Stimulated activated CD4-positive, alpha-beta T cell treated with anti-CD3 and anti-CD28 coated beads, Interleukin-2, amount 100 ng/mL, for 48 hours (primary cell): ENCODE measurements at places on chromosomes 6 and 20.

- DNase-seq: no peak
Observed at GRCh38 chr6:30060606-30061091, 416 bp upstream of the POLR1H start.

- DNase-seq: no peak
Observed at GRCh38 chr6:120384671-120385070, 949.6 kb downstream of the TBC1D32 start.

- no peak for DNase-seq
Observed at GRCh38 chr20:62539198-62540045, 63.6 kb upstream of the GATA5 start.

GRCh38 chr6:17096652-17097051 lies 5.2 kb upstream of the STMND1 start:
- DNase-seq: no peak

DNA sequence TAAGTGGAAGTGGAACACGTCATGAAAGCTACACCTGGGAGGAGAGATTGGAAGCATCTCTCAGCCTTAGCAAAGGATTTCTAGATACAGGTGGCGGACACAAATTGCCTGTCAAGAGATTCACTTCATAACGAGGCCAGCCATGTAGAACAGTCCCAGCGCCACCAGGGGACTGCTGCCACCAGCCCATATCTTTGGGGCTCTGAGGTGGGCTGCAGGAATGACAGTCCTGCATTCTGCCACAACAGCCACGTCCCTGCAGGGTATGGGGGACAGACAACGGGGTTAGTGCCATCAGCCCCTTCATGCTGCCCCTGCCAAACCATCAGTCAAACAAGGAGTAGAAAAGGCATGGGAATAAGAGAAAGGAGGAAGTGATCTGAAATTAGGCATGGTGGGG lies 81.2 kb upstream of the SASH1 start:
- no peak for DNase-seq

- no peak for DNase-seq
Observed at GRCh38 chr6:51960419-51960818, 127.0 kb downstream of the PKHD1 start.

DNA sequence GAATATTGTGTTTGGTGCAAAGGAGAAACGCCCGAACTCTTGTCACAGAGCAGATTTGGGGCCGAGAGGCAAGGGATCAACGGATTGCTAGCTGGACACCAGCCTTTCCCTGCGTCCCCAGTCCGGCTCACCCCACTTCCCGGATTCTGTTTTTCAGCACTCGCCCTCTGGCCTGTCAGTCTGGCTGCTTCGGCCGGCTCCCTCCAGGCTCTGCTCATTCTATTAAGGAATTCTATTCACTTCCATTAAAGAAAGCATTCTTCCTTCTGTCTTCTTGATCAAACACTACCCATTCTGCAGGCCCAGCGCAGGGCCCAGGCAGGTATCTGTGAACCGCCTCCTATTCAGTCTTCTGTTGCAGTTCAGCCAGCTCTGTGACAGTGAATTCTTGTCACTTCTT lies 91.7 kb downstream of the RNF182 start:
- no peak for DNase-seq

GRCh38 chr20:7199861-7200260 lies 432.4 kb downstream of the BMP2 start:
- no peak for DNase-seq

GRCh38 chr6:52984247-52984646 lies 10.8 kb downstream of the GSTA4 start:
- no peak for DNase-seq

GRCh38 chr6:150632785-150633485 lies 33.2 kb downstream of the PLEKHG1 start:
- DNase-seq: no peak

- peak; percentile 52 for DNase-seq
Observed at GRCh38 chr6:46170357-46171289, at the start of gene ENPP5. Gene ENPP5 (minus strand): TSS chr6:46170980. CDS start chr6:46168262, 2,718 bp downstream.

DNA sequence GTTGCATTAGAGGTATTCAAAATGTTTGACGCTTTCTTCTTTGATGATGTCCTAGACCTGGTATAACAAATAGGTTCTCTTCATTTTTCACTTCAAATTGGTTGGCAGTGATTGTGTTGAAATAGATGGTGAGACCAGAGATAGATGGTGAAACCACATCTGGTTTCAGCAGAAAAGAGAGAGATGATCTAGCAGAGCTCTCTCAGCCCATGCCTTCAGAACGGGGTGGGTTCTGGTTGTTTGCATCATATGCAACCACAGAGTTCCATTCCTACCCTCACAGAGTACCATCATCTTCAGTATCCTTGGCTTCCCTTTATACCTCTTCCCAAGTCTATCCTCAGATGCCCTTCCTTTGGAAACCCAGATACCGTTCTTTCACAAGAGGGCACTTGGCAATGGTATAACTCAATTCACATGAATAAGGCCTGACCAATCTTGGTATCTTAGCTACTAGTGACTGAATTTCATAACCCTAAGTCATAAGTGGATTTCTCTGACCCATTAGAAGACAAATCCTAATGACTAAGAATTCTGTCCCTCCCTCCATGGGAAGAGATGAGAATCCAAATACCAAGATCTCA lies 93.7 kb downstream of the UBE3D start:
- no peak for DNase-seq

DNA sequence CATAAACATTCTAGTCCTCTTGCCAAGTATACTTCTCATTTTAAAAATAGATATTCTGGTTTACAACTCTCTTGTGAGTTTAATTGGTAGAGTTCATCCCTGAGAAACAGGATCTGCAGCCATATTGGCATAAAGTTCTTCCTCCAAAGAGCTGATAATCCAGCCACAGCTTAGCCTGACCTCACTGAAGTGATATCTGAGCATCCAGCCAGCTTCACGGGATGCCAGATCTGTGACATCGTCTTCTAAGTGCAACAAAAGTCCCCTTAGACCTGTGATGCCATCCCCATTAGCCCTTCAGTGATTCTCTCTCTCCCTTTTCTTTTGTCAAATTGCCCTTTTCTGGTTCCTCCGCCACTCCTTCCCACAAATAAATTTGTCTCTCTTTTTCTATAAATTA lies 180.6 kb upstream of the STXBP5 start:
- no peak for DNase-seq

DNA sequence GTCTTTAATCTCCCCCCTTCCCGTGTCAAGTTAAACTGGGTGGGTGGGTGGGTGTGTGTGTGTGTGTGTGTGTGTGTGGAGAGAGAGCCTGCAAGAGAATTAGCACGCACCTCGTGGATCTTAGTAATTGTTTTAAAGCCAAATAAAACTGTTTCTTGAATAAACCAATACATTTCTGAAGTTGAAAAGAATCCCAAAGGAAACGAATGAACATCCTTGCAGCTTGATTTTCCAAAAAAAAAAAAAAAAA lies 381 bp upstream of the BICRAL start:
- no peak for DNase-seq

GRCh38 chr6:117396228-117396627 lies 29.5 kb downstream of the ROS1 start:
- no peak for DNase-seq

GRCh38 chr20:62824476-62825332 lies 7.9 kb downstream of the COL9A3 start:
- peak; percentile 42 for DNase-seq

DNA sequence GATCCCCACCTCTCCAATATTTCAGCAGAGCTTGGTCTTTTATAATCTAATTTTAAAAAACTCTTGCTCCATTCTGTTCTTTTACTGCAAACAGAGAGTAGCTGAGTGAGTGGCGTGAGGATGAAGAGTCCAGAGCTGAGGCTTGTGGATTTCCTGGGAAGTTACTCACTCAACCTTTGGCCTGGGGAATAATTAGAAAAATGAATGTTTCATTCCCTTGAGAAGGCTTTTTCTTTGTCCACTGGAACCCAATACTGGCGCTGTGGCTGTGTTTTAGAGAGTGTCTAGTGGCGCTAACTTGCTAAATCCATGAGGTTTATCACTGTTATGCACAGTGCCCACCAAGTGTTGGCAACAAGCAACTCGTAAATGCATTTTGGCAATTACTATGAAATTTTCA lies 251.5 kb downstream of the HIVEP2 start:
- DNase-seq: no peak

- no peak for DNase-seq
Observed at GRCh38 chr6:139944131-139944530, 569.7 kb upstream of the CITED2 start.

- no peak for DNase-seq
Observed at GRCh38 chr6:133047065-133047665, 194.0 kb upstream of the EYA4 start.

DNA sequence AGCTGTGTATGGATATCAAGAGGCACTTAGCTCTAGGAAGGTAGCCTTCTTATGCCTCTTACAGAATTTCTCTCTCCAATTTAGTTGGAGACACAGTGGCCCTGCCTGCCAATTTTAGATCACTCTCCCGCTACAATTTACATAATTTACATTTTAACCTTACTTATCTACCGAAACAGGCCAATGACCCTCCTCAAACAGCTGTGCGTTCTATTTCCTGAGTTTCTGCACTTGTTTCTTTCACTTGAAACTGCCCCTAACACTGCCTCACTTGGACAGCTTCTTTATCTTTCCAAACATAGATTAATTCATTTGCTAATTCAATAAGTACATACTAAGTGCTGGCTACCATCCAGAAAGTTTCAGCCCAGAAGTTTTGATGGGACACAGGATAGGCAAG lies 52.9 kb upstream of the HDDC2 start:
- DNase-seq: no peak

DNA sequence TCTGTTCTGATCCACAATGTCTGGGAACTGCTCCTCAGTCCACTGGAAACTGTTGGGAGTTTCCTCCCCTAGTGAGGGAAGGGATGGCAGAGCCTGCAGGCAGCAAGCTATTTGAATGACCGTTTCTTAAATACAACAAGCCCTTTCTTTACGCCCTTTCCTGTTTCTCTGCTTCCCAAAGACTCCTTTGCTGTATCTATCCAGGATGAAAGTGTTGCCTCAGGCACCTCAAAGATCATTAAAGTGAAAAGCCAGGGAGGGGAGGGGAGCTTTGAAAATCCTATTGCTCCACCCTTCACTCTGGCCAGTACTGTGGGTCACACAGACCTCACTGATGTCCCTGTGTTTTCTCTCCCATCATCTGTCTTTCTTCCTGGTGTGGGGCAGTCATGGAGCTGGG lies 213.1 kb downstream of the RNF144B start:
- DNase-seq: no peak

- DNase-seq: no peak
Observed at GRCh38 chr20:51427651-51428291, 114.7 kb downstream of the NFATC2 start.

- no peak for DNase-seq
Observed at GRCh38 chr6:56749632-56750151, 107.0 kb upstream of the DST start.

GRCh38 chr20:57480444-57481160 lies 44.3 kb downstream of the CTCFL start:
- no peak for DNase-seq

- DNase-seq: no peak
Observed at GRCh38 chr6:142803032-142803431, 141.9 kb downstream of the HIVEP2 start.

DNA sequence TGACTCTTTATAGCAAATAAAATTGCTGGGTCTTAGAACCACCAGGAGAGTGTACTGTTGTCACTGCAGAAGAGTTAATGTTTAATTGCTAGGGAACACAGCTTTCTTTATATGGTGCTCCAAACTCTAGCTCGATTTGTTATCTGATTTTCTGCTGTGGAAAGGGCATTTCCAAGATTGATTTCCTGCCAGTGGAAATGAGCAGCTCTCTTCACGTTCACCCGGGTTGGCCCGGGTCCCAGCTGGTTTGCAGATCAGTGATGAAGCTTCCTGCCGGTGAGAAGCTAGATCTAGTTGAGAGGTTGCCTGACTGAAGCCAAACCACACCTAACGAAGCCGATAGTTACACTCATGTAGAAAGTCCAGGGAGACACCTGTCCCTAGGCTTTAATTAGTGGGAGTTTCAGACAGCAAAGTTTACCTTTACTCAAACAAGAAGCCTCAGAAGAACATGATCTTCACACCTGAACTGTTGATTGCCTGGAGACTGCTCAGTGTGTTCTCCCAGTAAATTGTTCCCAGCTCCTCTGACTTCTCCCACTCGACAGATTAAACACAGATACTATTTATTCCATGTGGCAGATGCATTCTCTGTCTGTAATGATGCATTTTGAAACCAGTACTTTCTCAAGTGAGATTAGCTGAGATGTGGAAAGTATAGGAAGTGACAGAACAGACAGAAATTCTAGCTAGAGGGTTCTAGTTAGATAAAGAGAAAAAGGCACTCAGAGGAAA lies 27.8 kb downstream of the PAQR8 start:
- DNase-seq: no peak

- no peak for DNase-seq
Observed at GRCh38 chr20:46074006-46074405, 15.8 kb downstream of the NCOA5 start.

DNA sequence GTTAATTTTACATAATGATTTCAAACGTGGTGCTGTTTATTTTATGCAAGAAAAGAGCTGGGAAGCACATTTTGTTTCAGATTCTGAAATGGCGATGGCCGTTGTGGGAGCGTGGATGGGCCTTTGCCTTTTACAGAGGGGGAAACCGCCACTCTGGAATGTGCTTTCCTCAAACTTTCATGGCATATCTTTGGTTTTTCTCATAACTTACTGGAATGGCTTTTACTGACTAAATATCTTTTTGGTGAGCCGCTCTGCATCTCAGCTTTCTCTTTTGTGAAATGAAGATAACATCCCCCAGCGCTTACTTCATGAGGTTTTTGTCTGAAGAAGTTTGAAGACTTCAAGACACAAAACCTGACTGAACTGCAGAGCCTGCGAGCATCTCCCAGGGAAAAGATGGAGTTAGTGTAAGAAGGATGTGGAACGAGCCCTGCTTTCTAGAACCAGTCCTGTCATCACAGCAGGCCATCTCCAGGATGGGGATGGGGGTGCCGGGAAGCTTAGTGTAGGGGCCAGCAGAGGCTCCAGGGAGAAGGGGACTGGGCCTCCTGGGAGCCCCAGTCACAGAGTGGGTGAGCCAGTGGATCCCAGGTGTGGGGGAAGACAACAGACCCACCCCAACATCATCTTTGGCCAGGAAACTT lies 61.8 kb upstream of the TIAM2 start:
- DNase-seq: no peak

GRCh38 chr6:168756009-168756634 lies 315.1 kb downstream of the SMOC2 start:
- no peak for DNase-seq

DNA sequence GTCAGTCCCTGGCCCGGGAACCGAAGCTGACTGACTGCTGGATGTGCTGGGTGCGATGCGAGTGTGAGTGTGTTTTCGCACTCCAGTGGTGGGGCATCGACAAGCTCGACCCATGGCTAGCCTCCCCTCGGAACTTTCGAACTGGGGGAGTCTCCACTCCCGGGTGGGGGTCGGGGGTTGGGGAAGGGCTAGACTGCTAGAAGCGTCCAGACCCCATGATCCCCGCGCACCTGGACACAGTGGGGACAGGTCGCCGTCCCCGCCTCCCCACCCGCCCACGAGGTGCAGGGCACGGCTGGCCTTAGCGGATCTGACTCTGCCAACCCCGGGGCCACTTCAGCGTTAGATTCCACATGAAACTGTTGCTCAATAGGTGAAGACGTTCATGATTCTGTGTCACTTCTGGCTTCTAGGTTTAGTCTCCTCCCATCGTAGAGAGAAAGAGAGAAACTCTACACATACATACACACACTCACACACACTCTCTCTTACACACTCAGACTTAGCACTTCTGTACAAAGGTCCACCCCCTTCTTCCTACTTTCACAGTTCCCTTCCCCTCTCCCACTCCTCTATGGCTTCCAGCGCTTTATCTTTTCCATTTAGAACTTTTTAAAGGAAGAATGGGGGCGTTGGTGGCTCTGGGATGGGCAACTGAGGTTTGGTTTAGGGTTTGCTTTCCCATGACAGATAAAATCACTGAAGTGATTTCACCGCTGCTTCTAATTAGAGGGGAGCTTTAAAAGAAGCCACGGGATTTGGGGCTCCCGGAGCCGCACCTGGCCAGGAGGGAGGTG lies 5.1 kb upstream of the TFAP2A start:
- no peak for DNase-seq
